ENCODE measurements at places on chromosomes 2 and 18.

DNA sequence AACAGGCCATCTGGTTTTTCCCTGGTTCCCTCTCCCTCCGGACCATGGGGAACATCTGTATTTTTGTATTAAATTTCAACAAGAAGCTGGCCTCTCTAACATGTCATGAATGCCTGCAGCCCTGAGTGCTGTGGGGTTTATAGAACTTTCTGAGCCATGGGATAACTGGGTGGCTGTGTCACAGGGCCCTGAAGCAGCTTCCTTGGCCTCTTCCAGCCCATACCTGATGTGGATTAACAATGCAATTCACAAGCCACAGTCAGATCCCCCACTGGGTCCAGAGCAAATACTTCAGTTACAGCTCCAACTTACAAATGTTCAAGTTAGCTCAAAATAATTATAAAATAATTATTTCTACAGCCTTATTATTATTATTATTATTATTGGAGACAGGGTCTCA lies 307.8 kb upstream of the CELF4 start:
- DNase-seq = no peak

DNA sequence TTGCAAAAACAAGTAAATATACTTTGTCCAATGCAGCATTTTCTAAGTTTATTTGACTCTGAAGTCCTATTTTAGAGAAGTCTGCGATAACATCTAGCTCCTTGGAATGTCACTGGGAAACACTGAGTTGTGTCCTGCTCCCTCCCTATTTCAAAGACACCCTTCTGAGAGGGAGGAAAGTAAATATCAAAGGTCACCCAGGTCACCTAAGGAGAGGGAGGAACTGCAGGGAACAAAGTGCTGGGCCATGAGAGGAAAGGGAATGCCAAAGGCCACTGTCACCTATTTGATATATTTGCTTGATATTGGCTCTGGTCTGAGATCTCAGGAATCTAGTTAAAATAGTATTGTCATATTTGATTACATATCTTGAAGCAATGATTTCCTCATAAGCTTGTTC lies 201.3 kb downstream of the GCA start:
- no peak for DNase-seq

GRCh38 chr2:86284401-86284841 lies 53.0 kb downstream of the REEP1 start:
- no peak for DNase-seq

DNA sequence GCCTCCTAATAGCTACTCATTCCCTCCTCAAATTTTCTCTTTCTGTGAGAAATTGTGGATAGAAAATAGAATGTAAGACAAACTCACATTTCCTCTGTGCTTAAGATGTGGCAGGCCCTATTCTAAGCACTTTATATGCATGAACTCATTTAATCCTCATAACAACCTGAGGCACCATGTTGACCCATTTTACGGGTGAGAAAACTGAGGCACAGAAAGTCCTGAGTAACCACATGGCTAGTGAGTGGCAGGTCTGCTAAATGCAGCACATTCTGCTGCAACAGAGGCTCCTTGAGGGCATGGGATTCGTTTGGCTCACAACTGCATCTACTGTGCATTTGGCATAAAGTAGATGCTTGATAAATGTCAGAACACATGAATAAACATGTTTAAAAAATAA lies 22.7 kb upstream of the RNF149 start:
- no peak for DNase-seq

GRCh38 chr2:39738936-39739335 lies 40.1 kb downstream of the THUMPD2 start:
- DNase-seq = no peak

DNA sequence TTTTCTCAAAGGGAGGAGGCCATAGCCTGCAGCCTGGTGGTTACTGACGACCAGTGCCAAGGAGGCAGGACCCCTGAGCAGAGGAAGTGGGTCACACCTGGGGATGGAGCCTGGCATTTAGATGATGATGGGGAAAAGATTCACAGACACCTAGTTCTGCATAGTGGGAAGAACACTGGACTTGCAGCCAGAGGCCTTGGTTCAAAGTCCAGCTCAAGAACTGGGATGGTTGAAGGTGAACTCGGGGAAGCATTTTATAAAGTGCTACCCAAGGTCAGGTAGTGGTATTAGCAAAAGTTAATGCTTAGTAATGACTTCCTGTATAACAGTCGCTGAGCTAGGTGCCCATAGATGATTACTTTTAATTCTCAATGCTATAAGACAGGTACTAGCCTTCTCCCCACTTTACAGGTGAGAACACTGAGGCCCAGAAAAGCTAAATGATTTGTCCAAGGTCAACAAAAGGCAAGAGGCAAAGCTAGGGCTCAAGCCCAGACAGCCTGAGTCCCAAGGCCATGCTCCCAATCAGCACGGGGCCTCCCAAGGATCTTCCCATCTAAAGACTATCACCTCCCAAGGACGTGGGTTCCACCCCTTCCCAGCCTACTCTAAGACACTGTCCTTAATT lies 134.4 kb downstream of the TNS1 start:
- DNase-seq = no peak

DNA sequence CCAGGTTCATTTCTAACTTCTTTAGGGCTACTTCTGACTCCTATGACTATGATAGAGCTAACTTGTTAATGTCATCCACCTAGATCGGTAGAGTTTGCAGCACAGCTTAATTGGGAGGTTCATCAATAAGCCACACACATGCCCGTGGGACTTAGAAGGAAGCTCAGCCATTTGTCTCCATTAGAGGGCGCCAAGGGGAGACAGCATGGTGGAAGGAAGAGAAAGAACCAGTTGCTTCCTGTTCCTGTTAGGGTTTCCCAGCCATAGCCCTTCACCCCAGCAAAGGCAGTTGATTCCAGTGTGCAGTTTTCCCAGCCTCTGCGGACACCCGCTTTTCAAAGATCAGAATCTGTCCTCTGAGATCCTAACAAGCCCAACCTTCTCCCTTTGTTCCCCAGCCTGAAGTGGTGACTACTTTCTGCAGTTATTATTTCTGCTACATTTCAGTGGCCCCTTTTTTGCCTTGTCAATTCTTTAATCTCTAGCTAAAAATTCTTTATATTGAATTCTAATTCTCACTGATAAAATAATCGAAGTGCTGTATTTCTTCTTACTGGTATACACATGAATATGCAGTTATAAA lies 30.3 kb downstream of the MAIP1 start:
- DNase-seq = no peak

GRCh38 chr2:189022053-189022481 lies 47.9 kb downstream of the COL3A1 start:
- peak; percentile 15 for DNase-seq

- DNase-seq = no peak
Measured at GRCh38 chr2:142840436-142840835, 37.0 kb upstream of the KYNU start.

DNA sequence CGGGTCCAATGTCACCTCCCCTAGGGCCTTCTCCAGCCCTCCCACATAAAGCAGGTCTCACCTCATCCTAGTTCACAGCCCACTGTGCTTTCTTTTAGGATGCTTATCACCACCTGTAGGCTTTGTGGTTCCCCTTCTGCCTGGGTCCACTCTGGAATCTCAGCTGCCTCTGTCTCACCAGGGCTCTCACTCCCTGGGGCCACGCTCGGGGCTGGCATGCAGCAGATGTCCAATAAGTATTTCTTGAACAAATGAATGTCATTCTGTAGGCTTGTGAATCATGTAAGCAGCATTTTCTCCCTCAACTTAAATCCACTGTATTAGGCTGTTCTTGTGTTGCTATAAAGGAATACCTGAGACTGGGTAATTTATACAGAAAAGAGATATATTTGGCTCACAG lies 4.3 kb upstream of the SH3BP4 start:
- no peak for DNase-seq

GRCh38 chr2:88857951-88858411 lies 166.5 kb downstream of the RPIA start:
- DNase-seq = peak; percentile 6

GRCh38 chr2:238716585-238716984 lies 131.3 kb upstream of the TWIST2 start:
- no peak for DNase-seq

- no peak for DNase-seq
Measured at GRCh38 chr2:180413336-180413735, 406.2 kb upstream of the CWC22 start.

- no peak for DNase-seq
Measured at GRCh38 chr2:240369801-240370585, 65.5 kb upstream of the GPC1 start.

GRCh38 chr18:23440131-23440530 lies 13.0 kb upstream of the RIOK3 start:
- no peak for DNase-seq

GRCh38 chr2:27506587-27506986 lies 9.9 kb downstream of the GCKR start:
- DNase-seq = no peak

- no peak for DNase-seq
Measured at GRCh38 chr2:216693414-216694080, 1.8 kb downstream of the IGFBP5 start.

GRCh38 chr18:55585920-55586561 lies 2.0 kb downstream of the TCF4 start:
- no peak for DNase-seq

DNA sequence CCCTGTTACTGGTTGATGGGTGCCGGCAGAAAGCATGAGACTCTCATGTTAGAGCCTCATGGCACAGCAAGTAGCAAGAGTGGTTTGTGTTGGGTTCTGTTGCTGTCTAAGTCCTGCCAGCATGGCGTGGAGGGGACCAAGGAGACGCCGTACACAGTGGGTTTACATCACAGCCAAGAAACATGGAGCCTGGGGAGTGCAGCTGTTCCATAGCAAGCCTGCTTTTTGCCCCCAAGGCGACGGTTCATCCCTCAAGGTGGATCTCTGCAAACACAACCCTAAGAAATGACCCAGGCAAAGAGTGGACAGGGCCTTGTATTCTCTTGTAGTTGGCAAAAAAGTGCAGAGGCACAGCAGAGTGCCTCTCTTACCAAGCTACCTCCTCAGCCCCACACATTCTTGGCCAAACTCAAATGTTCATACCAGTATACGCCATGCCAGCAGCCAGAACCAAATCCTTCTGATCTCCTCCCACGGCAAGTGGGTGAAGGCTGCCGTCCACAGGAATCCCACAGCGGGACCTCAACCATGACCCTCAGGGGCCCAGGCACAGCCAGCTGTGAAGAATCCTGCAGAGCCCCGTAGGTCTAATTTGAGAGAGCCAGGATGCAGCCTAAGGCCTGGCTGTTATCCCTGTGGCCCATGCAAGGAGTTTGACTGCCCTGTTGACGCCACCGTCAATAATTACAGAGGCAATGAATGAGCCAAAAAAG lies 19.0 kb downstream of the SNED1 start:
- DNase-seq = no peak

- DNase-seq = no peak
Measured at GRCh38 chr18:24027156-24027827, 12.7 kb downstream of the TTC39C start.

DNA sequence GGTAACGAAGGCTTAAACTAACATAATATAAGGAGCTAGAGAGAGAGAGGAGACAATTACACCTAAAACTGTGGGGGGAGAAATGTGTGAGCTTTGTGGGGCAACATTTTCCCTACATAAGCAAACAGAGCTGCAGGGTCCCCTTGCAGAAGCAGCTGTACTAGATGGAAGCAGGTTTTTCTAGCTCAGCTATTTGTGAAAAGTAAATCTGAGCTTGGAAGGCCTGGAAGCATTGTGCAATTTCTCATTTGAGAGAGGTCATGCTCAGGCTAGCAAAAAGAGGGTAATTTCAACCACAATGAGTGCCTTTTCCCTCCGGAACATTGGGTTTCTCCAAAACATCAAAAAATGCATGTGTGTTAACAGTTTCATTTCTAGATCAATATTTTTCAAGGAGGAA lies 130.0 kb downstream of the ARL4C start:
- no peak for DNase-seq

DNA sequence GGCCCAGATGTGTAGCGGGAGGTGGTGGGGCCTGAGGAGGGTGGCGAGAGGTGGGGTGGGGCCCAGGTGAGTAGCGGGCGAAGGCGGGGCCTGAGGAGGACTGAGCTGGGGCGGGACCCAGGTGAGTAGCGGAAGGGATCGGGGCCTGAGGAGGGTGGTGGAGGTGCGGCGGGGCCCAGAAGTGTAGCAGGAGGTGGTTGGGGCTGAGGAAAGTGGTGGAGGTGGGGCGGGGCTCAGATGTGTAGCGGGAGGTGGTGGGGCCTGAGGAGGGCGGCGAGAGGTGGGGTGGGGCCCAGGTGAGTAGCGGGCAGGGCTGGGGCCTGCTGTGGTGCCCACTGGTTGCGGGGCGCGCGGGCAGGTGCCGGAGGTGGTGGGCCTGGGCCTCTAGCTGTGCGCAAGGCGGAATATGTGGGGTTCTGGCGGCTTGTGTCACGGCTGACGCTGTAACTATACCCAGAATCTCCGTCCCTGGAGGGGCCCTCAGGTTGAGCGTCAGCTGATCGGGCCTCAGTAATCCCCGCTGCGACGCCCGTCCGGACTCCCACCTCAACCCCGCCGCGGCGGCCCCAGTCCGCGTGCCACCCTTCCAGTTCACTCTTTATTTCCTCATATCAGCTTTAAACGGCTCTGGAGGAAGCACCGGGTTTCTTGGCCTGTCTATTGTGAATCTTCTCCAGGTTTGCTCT lies 866 bp upstream of the SF3B6 start:
- peak; percentile 67 for DNase-seq

GRCh38 chr2:240259201-240259923 lies 118.9 kb upstream of the OTOS start:
- no peak for DNase-seq

DNA sequence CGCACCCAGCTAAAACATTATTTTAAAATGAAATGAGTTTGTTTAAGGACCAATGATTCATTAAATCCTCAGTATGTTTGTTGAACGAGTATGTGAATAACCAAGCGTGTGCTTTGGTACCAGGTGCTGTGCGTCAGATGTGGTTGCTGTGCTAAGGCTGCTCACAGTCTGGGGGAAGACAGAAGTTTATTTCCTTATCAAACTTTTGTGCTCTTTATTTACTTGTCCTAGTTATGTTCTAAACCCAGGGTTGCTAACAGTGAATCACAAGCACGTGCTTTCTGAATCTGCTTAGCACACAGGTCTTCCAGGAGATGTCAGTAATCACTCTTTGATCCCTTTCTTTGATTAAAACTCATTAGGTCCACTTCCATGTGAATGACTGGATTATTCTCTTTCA lies 37.0 kb downstream of the RAPGEF4 start:
- DNase-seq = no peak

DNA sequence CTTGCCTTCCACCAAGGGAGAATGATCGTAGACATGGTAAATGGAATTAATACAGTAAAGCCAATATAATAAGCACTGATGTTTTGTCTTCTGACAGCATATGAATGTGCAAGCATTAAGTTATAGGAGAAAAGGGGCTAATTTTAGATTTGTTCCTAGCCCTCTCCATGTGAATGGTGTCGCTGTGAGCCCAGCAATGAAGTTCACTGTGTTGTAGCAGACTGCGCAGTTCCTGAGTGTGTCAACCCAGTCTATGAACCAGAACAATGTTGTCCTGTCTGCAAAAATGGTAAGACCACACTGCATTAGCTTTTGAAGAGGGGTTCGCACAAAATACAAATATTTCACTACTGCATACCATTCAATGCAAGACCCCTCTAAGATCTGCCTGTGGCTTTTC lies 25.6 kb downstream of the VWC2L start:
- DNase-seq = no peak

GRCh38 chr2:124485659-124486058 lies 460.6 kb downstream of the CNTNAP5 start:
- DNase-seq = no peak
